ENCODE measurements at places on chromosomes 4 and X. TPM values are rescaled to one million over a fixed set of nuclear protein-coding genes. Genes with fewer than 3 reads are reported as not detected.

NUP54 gene
- polyA plus RNA-seq = 83.8 TPM

NXF2B gene
- polyA plus RNA-seq = 0.48 TPM

GABRA4 gene
- polyA plus RNA-seq = 0.03 TPM

HSD17B13 gene
- 0.73 TPM for polyA plus RNA-seq

PPARGC1A gene
- 5.0 TPM for polyA plus RNA-seq

DNA sequence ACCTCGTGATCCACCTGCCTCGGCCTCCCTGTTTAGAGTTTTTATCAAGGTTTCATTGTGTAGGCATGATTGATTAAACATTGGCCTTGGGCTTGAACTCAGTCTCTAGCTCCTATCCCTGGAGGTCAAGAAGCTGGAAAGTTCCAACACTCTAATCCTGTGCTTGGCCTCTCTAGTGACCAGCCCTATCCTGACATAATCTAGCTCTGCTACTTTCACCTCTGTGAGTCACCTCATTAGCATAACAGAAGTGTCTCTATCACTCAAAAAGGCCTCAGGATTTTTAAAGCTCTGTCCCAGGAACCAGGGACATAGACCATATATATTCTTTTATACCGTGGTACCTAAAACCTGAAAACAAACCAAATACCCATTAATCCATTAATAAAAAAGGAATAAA, 377.5 kb downstream of the CENPC start:
- DNase-seq = no peak

DNA sequence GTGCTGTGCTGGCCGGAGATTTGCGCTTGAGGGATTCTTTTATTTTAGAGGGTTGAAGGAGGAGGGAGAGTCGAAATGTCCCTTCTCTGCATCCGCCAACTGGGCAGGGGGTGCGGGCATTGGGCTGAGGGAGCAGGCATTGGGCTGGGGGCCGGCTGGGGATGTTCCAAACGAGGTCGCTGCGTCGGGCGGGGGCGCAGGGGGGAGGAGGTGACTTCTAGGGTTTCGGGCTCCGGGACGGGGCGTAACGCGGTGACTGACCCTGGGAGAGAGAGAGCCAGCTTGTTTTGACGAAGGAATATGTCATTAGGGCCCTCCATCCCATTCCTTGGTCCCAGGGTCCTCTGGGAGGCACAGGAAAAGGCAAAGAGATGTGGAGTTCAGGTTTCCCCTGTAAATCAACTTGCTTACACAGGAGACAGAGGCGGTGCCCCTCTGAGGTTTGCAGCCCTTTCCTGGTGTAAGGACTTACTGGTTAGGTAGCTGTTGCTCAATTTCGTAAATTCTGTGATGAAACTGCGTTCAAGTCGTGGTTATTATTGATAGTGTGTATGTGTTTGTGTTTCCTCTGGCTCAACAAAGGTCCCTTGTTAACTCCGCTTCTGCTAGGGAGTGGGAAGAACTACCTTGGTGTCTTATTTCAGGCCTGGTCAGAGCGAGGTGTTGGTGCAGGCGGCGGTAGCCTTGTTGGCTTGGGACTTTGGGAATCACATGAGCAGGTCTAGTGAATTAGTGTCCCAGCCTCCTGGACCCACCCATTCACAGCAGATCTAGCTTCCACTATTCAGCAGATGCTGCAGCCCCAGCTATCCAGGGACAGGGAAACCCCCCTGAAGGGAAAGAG, 716 bp downstream of the FHIP1A start:
- no peak for DNase-seq

DNA sequence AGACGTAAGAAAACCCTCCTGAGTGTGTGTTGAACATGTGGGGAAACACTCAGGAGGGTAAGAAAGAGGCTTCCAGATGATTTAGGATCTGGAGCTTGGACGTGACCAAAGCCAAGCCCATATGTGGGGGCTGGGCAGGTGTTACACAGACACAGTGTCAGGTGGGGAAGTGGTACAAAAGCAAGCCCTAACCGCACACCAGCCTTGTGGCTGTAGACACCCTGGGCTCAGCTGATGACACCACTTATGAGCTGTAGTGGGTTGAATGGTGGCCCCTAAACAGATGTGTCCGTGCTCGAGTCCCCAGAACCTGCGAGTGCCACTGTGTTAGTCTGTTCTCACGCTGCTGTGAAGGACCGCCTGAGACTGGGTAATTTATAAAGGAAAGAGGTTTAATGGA, 25.0 kb upstream of the NSG1 start:
- DNase-seq = no peak

Data from left lung (tissue), 14 donors.